Prostate gland (tissue), 2 donors: ENCODE measurements at places on chromosomes 3 and 15. TPM values are rescaled to one million over a fixed set of nuclear protein-coding genes. Genes with fewer than 3 reads are reported as not detected.

TRPM1 gene
- not detected for total RNA-seq

GRCh38 chr3:35071772-35072171 is 567.6 kb upstream of the ARPP21 start:
- no peak overlapping the region for H3K4me3 ChIP-seq
- H3K27me3 ChIP-seq: no peaks in the 10 kb centered on the region
- H3K36me3 ChIP-seq: no peaks in the 10 kb centered on the region
- no peaks in the 10 kb centered on the region for H3K4me1 ChIP-seq
- no peak overlapping the region for H3K27ac ChIP-seq
- DNase-seq: no peak

GRCh38 chr3:169618894-169619792 is 44.4 kb downstream of the MECOM start:
- no peaks in the 10 kb centered on the region for H3K4me1 ChIP-seq
- no peaks in the 10 kb centered on the region for H3K27me3 ChIP-seq
- DNase-seq: peak; percentile 9
- H3K27ac ChIP-seq: no peak overlapping the region
- no peak overlapping the region for H3K4me3 ChIP-seq

DNA sequence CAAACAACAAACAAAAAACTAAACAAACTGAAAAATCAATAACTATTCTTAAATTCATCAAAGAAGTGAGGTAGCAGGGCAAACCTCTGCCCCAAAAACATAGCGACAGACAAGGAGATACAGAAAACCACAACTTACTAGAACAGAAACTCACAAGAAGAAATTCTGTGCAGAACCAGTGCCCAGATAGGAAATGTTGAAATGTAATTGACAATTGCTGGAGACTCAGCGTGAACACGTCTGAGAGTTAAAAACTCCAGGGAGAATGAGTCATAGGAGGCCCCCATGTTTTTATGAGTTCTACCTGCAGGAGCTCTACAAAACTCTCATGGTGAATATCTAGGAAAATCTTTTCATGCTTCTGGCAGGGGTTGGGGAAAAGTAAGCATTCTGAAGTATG is 95.5 kb upstream of the SETMAR start:
- H3K4me1 ChIP-seq: no peaks in the 10 kb centered on the region
- H3K27ac ChIP-seq: no peak overlapping the region
- H3K4me3 ChIP-seq: no peak overlapping the region
- H3K27me3 ChIP-seq: no peaks in the 10 kb centered on the region
- no peak for DNase-seq
- H3K36me3 ChIP-seq: no peaks in the 10 kb centered on the region
